ENCODE measurements at places on chromosomes 1 and 21.
A peak's percentile ranks its signal among the peaks of the same experiment; 100 is the strongest.

- DNase-seq = peak; percentile 24
These were observed 44.9 kb downstream of the ACOT7 start for GRCh38 chr1:6348511-6349191.

- no peak for DNase-seq
These were observed 144.2 kb downstream of the RRAGC start for GRCh38 chr1:38715415-38715814.

GRCh38 chr1:226064816-226065248, 2.3 kb downstream of the H3-3A start:
- DNase-seq = peak; percentile 64

DNA sequence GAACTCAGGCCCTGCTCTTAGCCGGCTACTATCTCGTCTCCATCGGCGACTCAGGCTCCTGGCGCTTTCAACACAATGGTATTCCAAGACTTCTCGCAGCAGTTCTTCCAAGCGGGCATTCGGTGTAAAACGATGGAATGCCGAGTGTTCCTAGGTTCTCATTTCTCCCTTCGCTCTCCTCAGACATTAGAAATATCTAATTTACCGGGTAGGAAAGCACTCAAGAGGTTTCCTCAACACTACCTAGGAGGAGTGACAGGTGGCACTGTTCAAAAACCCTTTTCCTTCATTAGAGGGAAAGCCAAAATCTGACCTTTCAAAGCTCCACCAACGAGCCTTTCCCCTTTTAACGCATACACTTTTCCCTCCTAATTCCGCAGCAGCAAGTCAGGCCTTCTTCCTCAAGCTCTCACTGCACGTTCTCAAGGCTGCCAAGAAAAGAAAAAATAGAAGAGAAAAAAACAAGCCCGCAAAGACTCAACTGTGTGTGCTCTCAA, 601 bp downstream of the UBE2G2 start:
- DNase-seq = no peak

DNA sequence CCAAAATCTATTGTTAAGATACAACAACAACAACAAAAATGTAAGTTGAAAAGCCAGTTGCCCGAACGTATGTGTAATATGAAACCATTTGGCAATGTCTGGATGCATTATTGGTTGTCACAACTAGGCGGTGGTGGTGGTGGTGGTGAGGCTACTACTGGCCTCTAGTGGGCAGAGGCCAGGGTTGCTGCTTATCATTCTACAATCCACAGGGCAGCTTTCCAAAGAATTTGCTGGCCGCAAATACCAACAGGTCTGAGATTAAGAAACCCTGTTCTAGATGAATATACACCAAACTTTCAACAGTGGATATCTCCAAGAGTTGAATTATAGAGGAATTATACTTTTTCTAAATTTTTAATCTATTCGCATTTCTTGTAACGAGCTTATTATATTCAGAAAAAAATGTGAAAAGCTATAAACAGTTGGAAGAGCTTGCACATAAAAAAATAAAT, 26.8 kb upstream of the ZNF697 start:
- DNase-seq = peak; percentile 91

DNA sequence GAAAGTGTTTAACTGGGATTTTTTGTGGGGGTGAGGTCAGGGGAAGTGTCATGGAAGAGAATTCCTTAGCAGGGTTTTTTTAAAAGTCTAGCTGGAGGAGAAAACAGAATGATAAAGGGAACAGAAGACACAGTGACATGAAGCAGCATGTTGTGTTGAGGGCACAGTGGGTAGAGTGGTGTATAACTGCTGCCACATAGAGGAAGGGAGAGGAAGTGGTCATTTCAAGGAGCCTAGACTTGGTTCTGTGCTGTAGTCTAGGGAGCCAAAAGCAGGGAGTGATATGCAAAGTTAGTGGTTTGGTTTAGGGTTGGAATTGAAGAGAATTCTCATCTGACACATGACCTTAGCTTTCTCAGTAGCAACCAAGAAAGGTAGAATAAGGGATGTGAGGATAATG, 10.2 kb downstream of the EEIG2 start:
- peak; percentile 25 for DNase-seq

- no peak for DNase-seq
These were observed 63.6 kb upstream of the KIF26B start for GRCh38 chr1:245091171-245091621.

- DNase-seq = no peak
These were observed 767 bp downstream of the PDIK1L start for GRCh38 chr1:26112407-26112775.

DNA sequence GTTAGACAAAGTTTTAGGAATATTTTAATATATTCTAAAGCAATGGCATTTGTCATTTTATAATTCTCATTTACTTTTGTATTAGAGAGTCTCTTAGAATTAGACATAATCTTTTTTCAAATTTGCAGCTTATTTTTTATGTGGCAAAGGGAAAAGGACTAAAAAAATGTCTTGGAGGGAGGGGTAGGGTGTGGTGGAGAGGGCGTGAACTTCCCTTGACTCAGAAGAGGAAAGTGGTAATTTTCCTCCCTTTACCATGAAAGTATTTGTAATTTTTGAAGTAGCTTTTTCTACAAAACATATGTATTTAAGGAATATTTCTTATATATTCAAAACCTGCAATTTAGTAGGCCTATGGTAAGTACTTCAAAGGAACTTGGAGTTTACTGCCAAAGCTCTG, 6.9 kb upstream of the RABGAP1L start:
- DNase-seq = no peak

DNA sequence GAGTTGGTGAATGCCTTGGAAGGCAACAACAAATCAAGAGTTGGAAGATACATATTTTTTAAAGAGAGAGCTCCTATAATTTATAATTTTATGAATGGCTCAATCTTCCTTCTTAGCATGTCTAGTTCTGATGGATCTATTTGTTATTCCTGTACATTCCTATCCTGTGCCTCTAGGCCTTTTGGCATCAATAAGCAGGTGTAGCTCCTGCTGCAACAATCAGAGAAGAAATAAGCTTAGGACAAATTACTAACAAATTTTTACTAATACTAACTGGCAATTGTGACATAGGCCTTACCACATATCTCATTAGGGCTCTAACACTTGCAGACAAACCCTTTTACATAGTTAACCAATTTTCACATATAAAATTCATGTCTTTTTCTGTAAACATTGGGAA, 682.0 kb downstream of the LTN1 start:
- no peak for DNase-seq

GRCh38 chr1:178232949-178233348, 139.0 kb downstream of the RASAL2 start:
- peak; percentile 64 for DNase-seq

DNA sequence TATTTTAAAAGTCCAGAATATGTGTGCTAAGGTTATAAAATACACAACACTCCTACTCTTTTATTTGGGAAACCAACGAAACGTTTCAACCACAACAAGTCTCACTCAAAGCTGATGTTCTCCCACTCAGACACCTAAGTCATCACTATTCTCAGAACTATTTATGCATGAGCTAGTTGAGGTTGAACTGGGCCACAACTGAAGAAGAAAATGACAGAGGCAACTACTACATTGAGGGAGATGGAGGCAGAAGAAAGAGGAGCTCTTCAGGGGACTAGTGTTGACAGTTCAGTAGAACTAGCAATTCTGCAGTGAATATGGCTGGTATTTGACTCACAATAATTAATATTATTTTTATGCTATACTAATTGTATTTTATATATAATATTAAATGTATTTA, 198.2 kb downstream of the SEC16B start:
- DNase-seq = no peak

GRCh38 chr1:1914971-1915692, at the start of gene CALML6:
Gene CALML6 (plus strand): TSS chr1:1915260. CDS start chr1:1915281, 21 bp downstream.
- no peak for DNase-seq

GRCh38 chr1:46718340-46718726, 581 bp downstream of the EFCAB14 start:
- no peak for DNase-seq

All from fibroblast of skin of scalp (primary cell).